NCI-H510A (cell line): ENCODE measurements at places on chromosomes 13 and 19.
A peak's percentile ranks its signal among the peaks of the same experiment; 100 is the strongest.

- DNase-seq = peak; percentile 22
These were observed at the start of gene SIN3B for GRCh38 chr19:16829010-16829821. Gene SIN3B (plus strand): TSS chr19:16829398. CDS start chr19:16829421, 23 bp downstream.

DNA sequence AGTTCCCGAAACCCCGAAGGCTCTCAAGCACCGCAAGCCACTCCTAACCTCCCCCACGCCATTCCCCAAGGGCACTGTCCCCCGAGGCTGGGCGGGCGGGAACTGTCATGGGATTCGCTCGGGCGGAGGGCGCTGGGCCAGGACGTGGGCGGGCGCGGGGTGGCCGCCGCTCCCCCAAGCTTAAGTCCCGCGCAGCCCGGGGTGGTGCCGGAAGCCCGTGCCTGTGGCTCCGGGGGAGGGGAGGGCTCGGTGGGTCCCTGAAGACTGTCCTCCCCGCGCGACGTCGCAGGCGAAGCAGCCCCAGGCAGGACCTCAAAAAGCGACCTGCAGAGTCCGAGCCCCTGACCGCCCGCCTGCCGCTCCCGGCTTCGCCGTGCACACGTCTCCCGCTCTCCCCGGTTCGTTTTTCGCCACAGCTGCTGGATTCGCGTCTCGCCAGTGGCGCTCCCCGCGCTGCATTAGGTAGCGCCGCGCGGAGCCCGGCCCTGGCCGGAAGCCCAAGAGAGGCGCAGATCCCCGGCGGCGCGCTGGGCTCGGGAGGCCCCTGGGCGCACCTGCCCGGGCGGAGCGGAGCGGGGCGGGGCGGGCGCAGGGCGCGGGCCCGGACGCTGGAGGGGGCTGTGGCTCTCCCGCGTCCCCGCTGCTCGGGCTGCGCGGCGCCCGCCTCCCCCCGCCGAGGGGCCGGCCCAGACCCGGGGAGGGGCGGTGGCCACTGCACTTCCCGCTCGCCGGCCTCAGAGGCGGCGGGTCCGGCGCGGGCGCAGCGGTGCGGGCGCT lies at the start of gene FARP1:
Gene FARP1, plus strand, starts transcription at position 715 of the 777 bp plus-strand sequence. CDS start 70,149 bp downstream, outside the sequence.
- DNase-seq = peak; percentile 60

DNA sequence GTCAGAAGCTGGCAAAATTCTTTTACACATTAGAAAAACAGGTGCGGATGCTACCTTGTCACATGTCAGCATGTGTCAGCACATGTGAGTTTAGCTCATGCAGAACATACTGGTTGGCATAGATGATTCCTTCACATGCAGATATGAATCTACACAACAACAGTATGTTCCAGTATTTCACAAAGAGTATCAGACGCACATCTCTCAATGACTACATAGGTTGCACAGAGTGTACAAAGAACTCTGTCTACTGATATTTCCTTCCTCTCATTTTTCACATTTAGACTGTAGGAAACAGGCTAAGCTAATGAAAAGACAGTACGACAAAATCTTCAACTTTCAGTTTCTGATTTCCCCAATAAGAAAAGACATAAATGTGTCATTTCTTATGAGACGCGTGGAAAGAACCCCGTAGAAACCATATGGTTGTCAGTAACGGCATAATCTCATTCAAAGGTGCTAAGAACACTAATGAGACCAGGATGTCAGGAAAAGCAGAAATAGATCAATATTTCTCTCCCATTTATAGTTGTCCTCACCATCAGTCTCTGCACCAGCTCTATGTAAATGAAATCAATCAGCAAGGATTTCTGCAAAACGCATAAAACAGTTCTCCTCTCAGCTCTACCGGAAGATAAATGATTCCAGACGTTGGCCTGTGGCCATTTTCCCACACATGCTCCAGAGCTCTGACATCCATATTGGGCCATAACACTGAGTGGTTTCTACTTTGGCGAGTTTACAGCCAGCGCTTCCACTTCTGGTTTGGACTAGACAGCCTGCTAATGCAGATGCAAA lies 81.2 kb downstream of the STARD13 start:
- DNase-seq = no peak

- DNase-seq = no peak
These were observed 154.2 kb upstream of the KLF12 start for GRCh38 chr13:74288361-74288911.

DNA sequence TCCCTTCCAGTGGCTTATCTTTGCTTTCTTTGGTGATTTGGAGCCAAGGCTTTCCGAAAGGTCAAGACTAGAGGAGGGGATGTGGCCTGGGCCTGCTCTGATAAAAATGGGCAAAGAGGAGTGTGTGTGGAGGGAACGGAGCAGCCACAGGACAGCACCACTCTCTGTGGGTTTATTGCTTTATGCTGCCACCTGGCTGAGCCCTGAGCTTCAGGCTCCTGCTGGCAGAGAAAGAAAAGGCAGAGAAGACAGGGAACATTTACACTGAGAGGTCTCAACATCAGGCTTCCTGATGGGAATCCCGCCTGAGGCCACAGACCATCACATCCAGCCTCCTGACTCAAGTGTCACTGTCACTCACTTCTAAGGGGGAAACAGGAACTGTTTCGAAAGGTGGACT lies 9.2 kb upstream of the GSX1 start:
- no peak for DNase-seq

DNA sequence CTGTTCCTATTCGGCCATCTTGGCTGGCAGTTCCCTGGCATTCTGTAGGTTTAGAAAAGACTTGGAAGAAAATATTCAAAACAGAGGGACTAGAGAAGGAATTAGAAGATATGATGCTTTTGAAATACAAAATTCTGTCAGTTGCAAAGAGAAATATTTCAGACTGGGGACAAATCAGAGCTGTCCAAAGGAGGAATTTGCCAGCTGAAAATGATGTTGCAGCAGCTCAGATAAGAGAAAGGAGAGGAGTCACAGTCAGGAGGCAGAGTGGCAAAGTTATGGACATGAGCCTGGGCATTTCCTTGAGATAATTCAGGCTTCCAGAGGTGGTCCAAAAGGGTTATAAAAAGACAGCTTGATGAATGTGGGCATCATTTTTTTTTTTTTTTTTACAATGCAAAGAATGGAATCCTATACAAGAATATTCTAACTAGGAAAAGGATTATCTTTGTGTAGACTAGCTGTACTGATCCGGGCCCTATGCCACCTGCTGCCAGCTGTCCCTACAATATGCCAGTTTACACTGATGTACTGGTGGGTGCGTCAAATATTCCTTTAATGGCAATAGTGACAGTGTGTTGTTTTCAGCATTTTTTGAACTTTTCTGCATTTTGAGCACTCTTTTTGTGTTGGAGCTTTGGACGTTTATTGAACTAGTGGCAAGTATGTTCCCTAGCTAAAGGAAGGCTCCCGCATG lies 31.8 kb upstream of the CBY2 start:
- DNase-seq = no peak

- DNase-seq = no peak
These were observed 4.2 kb downstream of the SLC7A9 start for GRCh38 chr19:32865326-32865725.

DNA sequence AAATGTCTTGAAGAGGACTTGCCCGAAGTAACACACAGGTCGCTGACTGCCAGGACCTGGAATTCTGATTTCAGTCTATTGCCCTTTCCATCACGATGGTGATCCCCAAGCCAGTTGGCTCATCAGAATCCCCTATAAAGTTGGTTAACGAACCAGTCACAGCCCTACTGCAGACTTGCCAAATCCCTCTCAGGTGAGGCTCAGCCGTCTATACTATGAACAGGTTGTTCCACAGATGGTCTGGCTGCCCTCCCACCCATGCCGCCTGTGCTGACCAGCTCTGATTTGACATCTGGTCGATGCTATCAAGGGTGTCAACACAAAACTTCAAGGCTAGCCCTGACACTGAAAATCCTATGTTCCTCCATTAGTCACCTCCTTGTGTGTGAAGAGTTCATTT lies 90.0 kb downstream of the RNASEH2B start:
- DNase-seq = no peak

DNA sequence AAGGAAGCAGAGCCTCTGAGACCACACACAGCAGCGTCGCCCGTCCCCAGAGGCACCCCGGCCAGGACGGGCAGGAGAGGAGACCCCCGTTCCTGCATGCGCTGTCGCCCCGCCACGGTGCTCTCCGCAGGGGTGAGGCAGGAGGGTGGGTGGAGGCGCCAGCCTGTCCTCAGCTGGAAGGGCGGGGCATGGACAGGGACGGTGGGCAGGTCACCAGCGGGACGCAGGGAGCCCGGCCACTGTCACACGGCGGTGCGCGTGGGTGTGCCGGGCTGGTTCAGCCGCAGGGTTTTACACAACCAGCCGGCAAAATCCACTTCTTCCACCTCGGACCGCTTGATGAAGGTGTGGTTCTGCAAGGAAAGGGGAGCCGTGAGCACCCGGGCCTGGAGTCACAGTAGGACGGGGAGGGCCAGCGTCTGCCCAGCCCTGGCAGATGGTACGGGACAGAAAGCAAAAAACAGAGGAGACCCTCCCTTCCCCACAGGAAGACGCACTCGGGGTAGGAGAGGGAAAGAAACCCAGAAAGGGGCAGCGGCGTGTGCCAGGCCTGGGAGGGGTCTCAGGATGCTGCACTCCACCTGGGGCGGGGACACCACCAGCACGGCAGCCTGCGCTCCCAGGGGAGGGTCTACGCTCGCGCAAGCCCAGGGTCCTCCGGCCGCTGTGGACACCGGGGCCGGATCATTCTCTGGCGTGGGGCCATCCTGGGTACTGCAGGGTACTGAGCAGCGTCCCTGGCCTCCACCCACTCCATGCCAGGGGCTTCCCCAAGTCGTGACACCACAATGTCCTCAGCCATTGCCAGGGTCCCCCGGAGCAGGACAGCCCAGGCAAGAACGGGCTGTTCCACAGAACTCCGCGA lies 23.9 kb upstream of the ZBTB7A start:
- DNase-seq = no peak

DNA sequence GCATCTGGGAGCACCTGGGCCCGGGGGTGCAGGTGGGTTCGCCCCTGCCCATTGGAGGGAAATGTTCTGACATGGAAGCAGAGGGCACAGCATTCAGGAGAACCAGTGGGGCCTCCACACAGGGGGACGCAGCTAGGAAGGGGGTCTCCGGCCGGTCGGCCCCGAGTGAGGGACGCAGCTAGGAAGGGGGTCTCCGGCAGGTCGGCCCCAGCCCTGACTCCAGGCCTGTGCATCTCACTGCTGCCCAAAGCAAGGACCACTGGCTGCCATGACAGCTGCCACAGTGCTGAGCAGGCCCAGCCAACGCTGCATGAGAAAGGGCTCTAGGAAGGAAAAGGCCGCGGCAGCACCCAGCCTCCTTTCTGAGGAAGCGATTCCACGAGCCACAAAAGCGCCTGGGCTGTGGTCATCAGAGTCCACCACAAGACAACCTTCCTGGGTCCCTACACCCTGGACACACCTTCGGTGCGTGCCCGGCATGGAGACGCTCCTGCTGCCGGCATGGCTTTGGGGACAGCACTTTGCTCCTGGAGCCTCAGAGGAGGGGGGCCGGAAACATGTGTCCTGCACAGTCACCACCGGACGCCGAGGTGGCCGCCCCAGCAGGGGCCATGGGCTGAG lies 9.7 kb downstream of the RASA3 start:
- no peak for DNase-seq

GRCh38 chr13:103157016-103157415 lies 90.8 kb upstream of the SLC10A2 start:
- DNase-seq = no peak

GRCh38 chr13:74246487-74246886 lies 112.3 kb upstream of the KLF12 start:
- no peak for DNase-seq

DNA sequence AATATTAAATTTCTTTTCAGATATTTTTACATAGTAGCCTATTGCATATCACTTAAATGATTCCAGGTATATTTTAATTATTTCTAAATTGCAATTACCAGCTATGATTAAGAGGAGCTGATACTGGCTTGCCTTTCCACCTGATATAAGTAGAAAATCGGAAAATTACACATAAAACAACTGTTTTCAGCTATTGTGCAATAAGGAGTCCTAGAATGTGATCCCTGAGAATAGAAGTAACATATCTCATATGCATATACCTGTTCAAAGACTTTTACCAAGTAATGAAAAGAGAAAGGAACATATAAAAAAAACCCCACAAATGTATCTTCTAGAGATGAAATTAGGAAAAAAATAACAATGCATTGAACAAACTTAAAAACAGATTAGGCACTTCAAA lies 1354.6 kb upstream of the PCDH9 start:
- DNase-seq = no peak

GRCh38 chr19:55485439-55486011 lies 537 bp downstream of the NAT14 start:
- no peak for DNase-seq

GRCh38 chr13:42229287-42229686 lies 42.7 kb upstream of the AKAP11 start:
- DNase-seq = no peak

GRCh38 chr19:16442386-16443276 lies 29.1 kb downstream of the EPS15L1 start:
- DNase-seq = peak; percentile 29

DNA sequence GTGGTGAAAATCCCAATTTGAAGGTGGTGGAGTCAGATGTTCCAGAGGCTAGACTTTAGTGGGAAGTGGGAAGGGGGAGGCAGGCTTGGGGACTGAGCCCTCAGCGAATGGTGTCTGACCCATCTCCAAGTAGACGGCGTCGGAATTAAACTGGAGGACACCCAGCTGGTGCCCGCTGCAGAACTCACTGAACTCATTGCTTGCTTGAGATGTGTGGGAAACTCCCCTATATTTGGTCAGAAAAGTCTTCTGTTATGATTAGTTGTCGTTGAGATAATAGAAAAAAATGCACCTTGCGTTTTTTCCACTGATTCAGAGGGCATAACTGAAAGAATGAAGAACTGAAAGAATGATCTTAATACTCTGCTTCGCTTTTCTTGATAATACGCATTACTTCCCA lies 871 bp upstream of the ZNF583 start:
- DNase-seq = no peak

- peak; percentile 96 for DNase-seq
These were observed at the start of gene ATG4D for GRCh38 chr19:10543420-10544241. Gene ATG4D (plus strand): TSS chr19:10543904. CDS start chr19:10544091, 187 bp downstream.

DNA sequence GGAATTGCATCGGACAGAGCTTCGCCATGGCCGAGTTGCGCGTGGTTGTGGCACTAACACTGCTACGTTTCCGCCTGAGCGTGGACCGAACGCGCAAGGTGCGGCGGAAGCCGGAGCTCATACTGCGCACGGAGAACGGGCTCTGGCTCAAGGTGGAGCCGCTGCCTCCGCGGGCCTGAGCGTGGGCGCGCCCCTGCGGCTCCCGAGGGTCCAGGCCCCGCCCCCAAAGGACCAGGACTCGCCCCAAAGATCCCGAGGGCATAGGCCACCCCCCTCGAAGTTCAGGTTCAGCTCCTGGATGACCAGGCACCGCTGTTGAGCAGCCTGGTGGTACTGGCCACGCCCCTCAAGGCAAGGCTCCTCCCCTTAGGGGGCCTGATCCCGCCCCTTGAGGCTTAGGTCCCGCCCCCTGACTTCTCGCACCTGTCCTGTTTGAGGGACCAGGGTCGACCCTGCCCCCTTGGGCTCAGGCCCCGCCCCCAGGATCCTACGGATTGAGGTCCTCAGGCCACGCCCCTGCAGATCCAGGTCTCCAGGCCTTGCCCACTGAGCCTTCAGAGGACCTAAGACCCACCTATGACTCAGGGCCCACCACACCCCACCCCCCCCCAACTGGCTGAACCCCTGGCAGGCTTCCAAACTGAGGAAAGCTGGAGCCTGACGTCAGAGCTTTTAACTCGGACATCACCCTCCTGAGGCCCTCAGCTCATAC lies 43.1 kb downstream of the CYP4F22 start:
- no peak for DNase-seq
